H4 (cell line): ENCODE measurements at places on chromosomes 12 and 14. TPM values are rescaled to one million over a fixed set of nuclear protein-coding genes. Genes with fewer than 3 reads are reported as not detected.

Gene SRRM4
- 0.04 TPM in 1 of 2 replicates, not detected in the other for total RNA-seq

Gene PZP
- total RNA-seq = not detected in 2 replicates

Gene GARIN6
- not detected in 2 replicates for total RNA-seq

Gene TOMM20L
- not detected in 2 replicates for total RNA-seq

Gene KRT77
- total RNA-seq = not detected in 2 replicates

Gene PHETA1
- 2.1 and 3.5 TPM in 2 replicates for total RNA-seq

Gene KERA
- not detected in 2 replicates for total RNA-seq

Gene B3GNT4
- 0.29 TPM in 1 of 2 replicates, not detected in the other for total RNA-seq

Gene ATP6V1D
- total RNA-seq = 92.3 and 130 TPM in 2 replicates

Gene SLC10A1
- total RNA-seq = not detected in 2 replicates

Gene PRICKLE1
- total RNA-seq = 1.1 and 1.8 TPM in 2 replicates

Gene MANSC4
- not detected in 2 replicates for total RNA-seq

Gene DNAJC22
- 14.3 TPM in 2 replicates for total RNA-seq

Gene TAS2R42
- total RNA-seq = not detected in 2 replicates

Gene RAB21
- total RNA-seq = 22.0 and 24.4 TPM in 2 replicates

Gene CRY1
- total RNA-seq = 7.0 and 13.2 TPM in 2 replicates

Gene KLHL33
- not detected in 2 replicates for total RNA-seq

Gene PRR13
- 59.6 and 110 TPM in 2 replicates for total RNA-seq

Gene MSRB3
- total RNA-seq = 6.6 and 9.5 TPM in 2 replicates

Gene GPR84
- not detected in 2 replicates for total RNA-seq

Gene HSP90B1
- 507 and 561 TPM in 2 replicates for total RNA-seq

Gene RHOJ
- total RNA-seq = 1.3 and 2.3 TPM in 2 replicates

Gene TAMALIN
- total RNA-seq = 0.35 and 1.8 TPM in 2 replicates

Gene PLEKHA5
- 12.3 and 18.7 TPM in 2 replicates for total RNA-seq

Gene LGR5
- total RNA-seq = 0.66 and 1.2 TPM in 2 replicates

Gene PRB2
- total RNA-seq = not detected in 2 replicates

Gene LRRC9
- not detected in 2 replicates for total RNA-seq

Gene RD3L
- total RNA-seq = not detected in 2 replicates

Gene OR2AP1
- total RNA-seq = not detected in 2 replicates

Gene MYH6
- not detected in 2 replicates for total RNA-seq

Gene ERC1
- 7.2 and 11.3 TPM in 2 replicates for total RNA-seq

Gene DRAM1
- 16.9 and 29.0 TPM in 2 replicates for total RNA-seq

Gene CCDC38
- total RNA-seq = 0.17 TPM in 1 of 2 replicates, not detected in the other

Gene SERPINA10
- not detected in 2 replicates for total RNA-seq

Gene MAP1LC3B2
- total RNA-seq = 0.41 and 1.6 TPM in 2 replicates

Gene WDHD1
- total RNA-seq = 18.6 and 19.5 TPM in 2 replicates

Gene CD163L1
- 27.5 and 47.1 TPM in 2 replicates for total RNA-seq

Gene LRRC10
- not detected in 2 replicates for total RNA-seq

Gene KRT72
- total RNA-seq = not detected in 2 replicates

Gene DPPA3
- not detected in 2 replicates for total RNA-seq

Gene HRK
- total RNA-seq = 0.12 TPM in 1 of 2 replicates, not detected in the other

Gene PKP2
- total RNA-seq = 5.9 and 6.1 TPM in 2 replicates

Gene POLR3B
- total RNA-seq = 7.9 and 11.0 TPM in 2 replicates

Gene CCDC184
- 0.70 and 1.2 TPM in 2 replicates for total RNA-seq

Gene TPPP2
- not detected in 2 replicates for total RNA-seq

Gene FOXG1
- total RNA-seq = 4.8 and 8.2 TPM in 2 replicates

Gene RNASE7
- total RNA-seq = not detected in 2 replicates

Gene GYS2
- not detected in 2 replicates for total RNA-seq

Gene OR6C76
- total RNA-seq = not detected in 2 replicates

Gene EPS8
- total RNA-seq = 18.8 and 21.5 TPM in 2 replicates

Gene NEUROD4
- total RNA-seq = not detected in 2 replicates

Gene EPYC
- total RNA-seq = 5.6 and 7.6 TPM in 2 replicates

Gene TNFRSF1A
- total RNA-seq = 320 and 327 TPM in 2 replicates

Gene EML5
- total RNA-seq = 0.43 and 0.58 TPM in 2 replicates

Gene GPRC5D
- total RNA-seq = not detected in 2 replicates

Gene ADCY6
- 7.8 and 8.5 TPM in 2 replicates for total RNA-seq

Gene TMPRSS12
- total RNA-seq = not detected in 2 replicates

Gene GLI1
- 5.7 and 6.3 TPM in 2 replicates for total RNA-seq

Gene OR4K1
- total RNA-seq = not detected in 2 replicates

Gene KRT75
- 0.12 TPM in 1 of 2 replicates, not detected in the other for total RNA-seq
